NCI-H2081 treated with DMSO at 0.1 percent for 48 hours (cell line): ENCODE measurements at places on chromosomes 5 and 9.

- DNase-seq = no peak
Observed at GRCh38 chr9:33341182-33341581, 50.9 kb downstream of the NFX1 start.

- no peak for DNase-seq
Observed at GRCh38 chr9:27352457-27353165, 55.7 kb upstream of the EQTN start.

DNA sequence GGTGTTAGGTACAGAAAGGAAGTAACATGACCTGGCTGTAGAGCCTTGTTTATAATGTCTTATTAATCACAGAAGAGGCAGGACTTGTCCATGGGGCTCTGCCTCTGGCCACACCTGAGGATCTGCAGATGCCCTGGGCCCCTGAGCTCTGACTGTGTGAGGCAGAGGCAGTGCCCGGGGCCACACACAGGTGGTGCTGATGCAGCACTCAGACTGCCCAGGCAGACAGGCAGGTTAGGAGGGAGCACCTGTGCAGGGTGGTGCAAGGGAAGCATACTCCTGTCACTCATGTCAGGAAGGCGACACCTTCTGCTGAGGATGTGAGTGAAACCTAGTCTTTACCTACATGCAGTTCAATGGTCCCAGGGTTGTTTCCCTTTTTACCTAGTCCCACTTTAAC, 88.7 kb downstream of the CFAP90 start:
- DNase-seq = no peak

DNA sequence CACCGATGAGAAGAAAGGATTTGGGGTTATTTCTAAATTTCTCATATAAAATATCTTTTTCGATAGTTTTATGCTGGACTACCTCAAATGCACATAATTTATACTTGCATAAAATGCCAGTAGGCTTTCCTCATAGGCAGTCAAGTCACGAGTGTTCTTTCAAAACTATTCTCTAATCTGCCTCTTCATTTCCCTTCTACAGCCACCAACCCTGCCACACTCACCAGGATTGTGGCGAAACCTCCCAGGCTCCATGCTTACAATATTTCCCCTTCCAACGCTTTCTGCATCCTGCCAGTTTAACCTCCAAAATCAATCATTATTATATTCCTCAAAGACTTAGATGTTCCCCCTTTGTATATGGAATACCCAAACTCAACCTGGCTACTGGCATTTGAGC, 65.4 kb downstream of the FRMD3 start:
- DNase-seq = no peak

DNA sequence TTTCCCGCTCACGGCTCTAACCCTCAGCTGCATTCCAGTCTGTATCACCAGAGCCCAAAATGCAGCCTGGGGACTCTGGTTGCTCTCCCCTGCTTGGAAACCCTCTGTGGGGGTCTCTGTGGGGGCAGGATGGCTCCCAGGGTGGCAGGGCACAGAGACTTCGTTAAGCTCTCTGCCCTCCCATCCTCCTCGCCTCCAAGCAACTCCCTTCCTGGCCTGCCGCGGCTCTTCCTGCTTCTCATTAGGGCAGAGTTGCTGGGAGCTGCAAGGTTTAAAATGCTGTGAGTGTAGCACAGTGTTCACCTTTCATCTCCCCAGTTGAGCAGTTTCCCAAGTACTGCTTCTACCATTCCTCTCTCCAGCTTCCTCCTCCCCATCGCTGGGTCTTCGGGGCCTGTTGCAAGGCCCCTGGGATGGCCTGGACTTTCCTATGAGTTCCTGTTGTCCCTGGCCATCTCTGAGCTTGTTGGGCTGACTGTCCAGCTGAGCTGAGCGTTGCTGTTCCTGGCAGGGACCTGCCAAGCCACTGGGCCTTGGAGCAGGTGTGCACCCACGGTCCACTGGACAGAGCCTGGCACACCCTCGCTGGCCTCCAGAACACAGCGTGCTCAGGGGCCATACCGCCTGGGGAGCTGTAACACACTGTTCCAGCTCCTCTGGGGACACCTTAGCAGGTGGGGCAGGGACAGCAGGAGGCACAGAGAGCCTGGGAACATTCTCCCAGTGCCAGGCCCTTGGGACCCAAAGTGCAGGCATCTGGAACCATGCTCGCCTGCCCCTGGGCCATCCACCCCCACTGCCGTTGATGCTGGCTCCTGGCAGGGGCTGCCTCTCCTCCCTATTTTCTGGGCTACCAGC, 188.4 kb downstream of the C9orf50 start:
- no peak for DNase-seq

DNA sequence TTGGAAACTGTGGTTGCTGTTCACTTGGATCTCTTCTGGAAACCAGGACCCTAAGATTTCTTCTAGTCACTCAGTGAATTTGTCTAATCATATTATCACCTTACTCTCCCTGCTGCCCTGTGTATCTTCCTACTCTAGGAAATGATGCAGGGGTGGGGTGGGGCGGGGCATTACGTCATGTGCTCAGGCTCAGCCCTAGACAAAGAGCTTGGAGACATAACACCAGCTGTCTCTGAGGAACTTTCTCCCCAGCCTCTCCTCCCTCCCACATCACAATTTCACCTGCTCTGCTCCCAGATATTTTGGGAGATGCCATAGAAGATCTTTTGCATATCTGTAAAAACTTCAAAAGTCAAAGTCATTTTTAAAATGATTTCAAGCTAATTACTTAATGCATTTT, 470.4 kb downstream of the ZSWIM6 start:
- no peak for DNase-seq

DNA sequence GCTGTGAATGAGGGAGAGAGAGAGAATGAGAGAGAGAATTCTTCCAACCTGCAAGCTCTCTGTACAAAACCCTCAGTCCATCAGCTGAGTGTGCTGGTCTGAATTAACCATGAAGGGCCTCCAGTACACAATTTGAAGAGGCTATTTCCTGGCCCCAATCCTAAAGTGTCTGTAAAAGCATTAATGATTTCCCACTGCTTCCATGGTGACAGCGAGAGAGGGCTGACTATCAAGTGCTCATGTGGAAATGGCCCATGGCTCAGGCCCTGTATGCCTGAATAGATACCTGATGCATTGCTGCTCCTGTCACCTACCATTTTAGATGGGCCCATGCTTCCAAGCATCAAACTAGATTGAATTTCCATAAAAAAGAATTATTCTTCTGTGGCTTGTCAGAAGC, 592.4 kb downstream of the KIF4B start:
- no peak for DNase-seq

DNA sequence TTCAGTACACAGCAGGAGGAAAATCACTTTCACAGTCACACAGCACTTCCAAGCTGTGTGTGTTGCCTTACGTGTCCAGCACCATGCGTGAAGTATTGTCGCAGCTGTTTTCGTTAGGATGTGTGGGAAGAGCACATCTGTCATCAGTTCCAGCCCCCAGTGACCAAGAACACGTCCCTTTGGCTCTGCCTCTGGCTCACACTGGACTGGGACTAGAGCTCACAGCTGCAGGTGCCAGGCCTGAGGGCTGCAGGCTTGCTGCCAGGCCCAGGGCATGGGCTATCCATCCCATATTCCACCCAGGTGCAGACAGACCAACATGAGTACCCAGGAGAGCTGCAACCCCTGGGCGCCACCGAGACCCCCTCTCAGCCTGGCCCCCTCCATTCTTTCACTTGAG, 60.5 kb upstream of the ANKRD33B start:
- DNase-seq = no peak

DNA sequence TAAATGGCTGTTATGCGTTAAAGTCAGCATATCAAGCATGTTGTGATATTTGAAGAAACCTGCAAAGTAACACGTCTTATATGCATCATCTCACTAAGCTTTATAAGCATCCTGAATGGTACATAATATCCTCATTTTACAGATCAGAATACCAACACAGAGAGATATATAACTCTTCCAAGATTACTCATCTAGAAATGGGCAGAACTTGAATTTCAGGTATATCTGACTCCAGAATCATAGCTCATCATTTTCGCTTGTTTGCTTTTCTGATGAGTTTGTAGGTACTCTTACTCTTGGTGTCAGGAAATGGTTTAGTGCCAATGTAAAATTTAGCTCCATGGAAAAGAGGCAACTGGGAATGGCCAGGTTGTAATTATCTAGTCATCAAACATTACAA, 232.3 kb upstream of the ANKH start:
- no peak for DNase-seq

DNA sequence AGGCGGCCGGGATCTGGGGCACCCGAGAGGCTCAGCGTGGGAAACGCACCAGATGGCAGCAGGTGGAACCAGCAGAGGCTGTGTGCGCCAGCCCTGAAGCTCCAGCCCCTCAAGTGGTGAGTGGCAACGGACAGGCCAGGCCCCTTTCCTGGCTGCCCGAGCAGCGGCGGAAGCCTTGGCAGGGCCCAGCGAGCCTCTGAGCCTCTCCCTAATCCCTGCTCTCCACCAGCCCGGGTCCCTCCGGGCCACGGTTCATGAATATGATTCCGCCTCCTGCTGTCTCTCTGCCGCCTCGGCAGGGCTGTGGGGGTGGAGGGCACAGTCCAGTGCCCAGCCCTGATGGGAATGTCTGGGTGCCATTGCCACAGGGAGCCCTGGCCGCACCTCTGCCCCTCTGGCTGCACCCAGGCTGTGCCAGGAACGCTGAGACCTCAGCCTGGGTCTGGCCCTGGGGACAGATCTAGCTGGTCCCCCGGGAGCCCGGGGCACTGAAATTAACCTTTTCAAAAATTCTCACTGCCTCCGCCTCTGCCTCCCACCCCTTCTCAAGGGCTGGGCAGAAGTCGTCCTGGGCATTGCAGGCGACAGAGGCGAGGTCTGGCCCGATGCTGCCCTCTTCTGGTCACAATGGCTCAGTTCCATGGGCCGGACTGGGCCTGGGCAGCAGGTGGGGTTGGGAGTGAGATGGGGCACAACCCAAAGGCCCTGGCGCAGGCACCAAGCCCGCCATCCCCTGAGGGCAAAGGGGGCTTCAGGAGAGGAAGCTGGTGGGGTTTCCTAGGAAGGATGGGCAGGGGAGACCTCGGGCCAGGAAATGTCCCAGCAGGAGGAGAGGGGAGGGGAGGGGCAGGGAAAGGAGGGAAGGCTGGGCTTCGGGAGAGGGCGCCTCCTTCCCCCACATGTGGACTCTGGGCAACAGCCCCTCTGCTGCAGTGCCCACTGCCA, 20.3 kb downstream of the CCDC187 start:
- DNase-seq = no peak

- no peak for DNase-seq
Observed at GRCh38 chr9:99070681-99071080, 34.2 kb upstream of the TGFBR1 start.

DNA sequence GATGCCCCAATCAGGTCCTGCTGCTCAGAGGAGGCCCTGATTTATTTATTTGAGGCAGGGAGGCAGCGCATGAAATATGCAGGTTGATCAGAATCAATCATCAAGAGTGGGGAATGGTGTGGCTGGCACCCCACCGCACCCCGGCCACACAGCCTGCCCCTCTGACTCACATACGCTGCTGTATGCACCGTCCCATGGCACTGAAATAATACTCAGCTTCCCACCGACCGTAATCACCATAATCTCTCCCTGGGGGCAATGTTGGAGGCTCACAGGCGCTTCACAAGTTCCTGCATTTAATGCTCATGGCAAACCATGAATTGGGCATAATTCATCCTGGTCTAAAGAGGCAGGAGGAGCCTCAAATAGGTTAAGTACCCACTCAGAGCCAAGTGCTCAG, 141.2 kb upstream of the TBC1D2 start:
- DNase-seq = no peak

DNA sequence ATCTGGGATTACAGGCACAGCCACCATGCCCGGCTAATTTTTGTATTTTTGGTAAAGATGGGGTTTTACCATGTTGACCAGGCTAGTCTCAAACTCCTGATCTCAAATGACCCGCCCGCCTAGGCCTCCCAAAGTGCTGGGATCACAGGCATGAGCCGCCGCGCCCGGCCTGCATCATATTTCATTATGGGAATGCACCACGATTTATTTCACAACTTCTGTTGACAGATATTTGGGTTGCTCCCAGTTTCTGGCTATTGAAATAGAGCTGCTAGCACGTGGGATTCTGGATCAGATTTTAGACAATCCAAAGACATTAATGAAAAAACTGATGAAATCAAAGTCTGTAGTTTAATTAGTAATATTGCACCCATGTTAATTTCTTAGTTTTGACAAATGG, 48.4 kb upstream of the FUBP3 start:
- no peak for DNase-seq

GRCh38 chr5:83947763-83948162, 227.1 kb upstream of the HAPLN1 start:
- no peak for DNase-seq

GRCh38 chr5:108661590-108662219, 86.0 kb upstream of the FER start:
- no peak for DNase-seq

GRCh38 chr9:105854026-105854782, 159.9 kb downstream of the TMEM38B start:
- no peak for DNase-seq

GRCh38 chr9:33249983-33250382, 10.0 kb downstream of the SPINK4 start:
- DNase-seq = no peak

DNA sequence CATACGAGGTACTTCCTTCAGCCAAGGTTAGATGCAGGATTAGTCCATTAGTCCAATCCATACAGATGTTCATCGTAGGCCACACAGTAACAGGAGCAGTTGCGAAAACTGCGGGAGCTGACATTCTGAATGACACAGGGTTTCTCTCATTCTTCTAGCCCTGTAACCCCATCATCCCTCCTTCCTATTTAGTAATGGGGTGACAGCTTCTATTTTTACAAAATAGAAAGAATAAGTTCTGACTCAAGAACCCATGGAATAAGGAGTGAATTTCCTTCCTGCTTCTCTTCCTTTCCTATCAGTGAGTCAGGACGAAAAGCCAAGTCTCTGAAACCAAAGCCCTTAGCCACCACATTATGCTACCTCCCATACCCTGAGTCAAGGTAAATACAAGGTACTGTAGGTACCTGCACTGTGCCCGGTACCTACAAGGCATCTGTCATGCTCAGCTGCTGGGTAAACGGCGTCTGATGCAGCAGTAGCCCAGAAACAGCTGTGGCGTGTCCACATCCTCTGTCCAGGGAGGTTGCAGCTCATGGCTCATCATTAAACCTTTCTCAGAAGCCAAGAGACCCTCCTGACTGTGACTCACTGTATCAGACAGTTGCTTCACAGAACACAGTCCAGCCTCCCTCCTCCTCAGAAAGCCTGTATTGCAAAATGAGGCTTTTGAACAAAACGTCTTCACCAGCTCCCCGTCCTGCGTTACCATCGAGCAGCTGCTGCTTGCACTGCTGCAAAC, 84.2 kb downstream of the ESM1 start:
- DNase-seq = no peak

GRCh38 chr5:123659011-123659410, 147.0 kb downstream of the CSNK1G3 start:
- no peak for DNase-seq
